Adipocyte (in vitro differentiated cells): ENCODE measurements at places on chromosomes 3 and 15.

- peak; percentile 64 for DNase-seq
Observed at GRCh38 chr3:113097960-113098447, 107.2 kb downstream of the GTPBP8 start.

GRCh38 chr3:139937674-139938279 lies 2.8 kb downstream of the CLSTN2 start:
- DNase-seq: peak; percentile 81

GRCh38 chr3:56347219-56347871 lies 120.9 kb downstream of the ERC2 start:
- DNase-seq: no peak

DNA sequence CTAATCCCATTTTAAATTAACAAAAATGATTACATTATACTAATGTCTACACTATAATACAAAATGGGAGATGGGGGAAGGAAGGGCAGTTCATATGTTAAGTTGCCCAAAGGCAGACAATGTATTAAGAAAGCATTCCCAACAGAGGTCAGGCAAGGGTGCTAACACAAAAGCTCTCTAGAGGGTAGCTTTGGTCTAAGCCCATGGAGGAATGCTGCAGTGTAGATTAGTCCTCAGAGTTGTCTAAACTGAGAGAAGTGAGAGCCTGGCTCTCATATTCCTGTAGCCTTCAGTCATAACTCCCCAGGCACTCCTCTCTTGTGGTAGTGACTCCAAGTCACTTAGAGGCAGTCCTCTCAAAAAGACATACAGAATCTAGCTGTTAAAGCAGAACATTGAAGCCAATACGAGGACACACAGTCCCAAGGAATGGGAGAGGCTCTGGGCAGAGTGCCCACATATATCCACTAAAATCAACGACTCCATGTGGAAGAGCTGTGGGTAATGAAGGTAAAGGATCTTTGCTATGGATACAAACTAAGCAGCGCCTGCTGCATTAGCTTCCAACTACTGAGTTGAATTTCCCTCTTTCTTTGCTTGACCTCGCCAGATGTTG lies 14.5 kb downstream of the NEK10 start:
- peak; percentile 33 for DNase-seq

DNA sequence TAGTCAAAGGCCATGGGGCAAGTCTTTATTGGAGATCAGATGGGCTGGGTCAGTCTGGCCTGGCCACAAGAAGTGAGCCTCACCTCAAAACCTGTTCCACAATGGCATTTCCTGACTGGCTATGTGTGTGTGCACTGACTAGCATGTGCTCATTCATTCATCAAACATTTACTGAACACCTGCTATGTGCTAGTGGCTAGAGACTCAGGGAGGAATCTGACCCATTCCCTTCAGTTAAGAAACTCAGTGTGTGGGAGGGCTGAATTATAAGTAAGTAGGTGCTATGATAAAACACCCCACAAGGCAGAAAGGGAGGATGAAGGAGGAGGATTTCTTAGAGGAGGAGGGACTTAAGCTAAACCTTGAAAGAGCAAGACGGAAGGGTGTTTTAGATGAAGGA lies 5.4 kb upstream of the CGNL1 start:
- no peak for DNase-seq

- DNase-seq: no peak
Observed at GRCh38 chr3:11917051-11917450, 70.4 kb upstream of the TAMM41 start.

- no peak for DNase-seq
Observed at GRCh38 chr3:9678493-9678892, 25.1 kb upstream of the CPNE9 start.

DNA sequence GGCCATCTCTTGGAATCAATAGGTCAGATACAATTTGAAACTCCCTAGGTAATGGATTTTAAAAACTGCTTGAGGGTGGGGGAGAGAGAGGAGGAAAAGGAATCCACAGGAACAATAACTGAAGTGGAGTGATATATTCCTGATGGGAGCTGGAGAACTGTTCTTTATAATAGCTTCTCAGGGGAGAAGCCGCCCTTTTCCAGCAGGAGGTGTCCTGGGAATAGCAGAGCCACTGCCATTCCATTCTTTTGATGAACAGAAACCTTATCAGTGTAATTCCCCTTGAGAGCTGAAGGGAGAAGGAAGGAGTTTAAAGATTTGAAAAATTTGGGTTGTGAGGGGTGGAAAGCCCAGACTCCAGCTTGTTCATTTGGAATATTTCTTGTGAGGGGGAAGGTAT lies 504.9 kb upstream of the DPH6 start:
- DNase-seq: no peak

GRCh38 chr3:184275961-184276910 lies at the start of gene ECE2:
TSS of gene ECE2 (plus strand) at chr3:184276022. CDS start at chr3:184276154, 132 bp downstream.
- peak; percentile 59 for DNase-seq

DNA sequence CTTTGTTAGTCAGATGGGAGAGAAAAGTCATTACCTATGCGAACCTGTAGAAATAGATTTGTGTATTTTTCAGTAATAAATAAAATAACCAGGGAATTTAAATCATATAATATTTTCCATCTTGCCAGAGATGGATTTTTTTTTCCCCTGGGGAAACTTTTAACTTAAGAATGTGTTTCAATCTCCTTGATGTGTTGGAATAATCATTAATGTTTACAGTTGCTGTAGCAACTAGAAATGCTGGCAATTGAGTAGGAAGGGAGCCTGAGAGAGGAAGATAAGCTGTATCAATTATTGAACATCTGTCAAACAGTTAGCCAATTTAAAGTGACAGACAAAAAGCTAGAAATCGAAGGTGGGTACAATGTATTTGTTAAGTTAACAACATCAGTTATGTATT lies 259.5 kb downstream of the IL5RA start:
- no peak for DNase-seq

DNA sequence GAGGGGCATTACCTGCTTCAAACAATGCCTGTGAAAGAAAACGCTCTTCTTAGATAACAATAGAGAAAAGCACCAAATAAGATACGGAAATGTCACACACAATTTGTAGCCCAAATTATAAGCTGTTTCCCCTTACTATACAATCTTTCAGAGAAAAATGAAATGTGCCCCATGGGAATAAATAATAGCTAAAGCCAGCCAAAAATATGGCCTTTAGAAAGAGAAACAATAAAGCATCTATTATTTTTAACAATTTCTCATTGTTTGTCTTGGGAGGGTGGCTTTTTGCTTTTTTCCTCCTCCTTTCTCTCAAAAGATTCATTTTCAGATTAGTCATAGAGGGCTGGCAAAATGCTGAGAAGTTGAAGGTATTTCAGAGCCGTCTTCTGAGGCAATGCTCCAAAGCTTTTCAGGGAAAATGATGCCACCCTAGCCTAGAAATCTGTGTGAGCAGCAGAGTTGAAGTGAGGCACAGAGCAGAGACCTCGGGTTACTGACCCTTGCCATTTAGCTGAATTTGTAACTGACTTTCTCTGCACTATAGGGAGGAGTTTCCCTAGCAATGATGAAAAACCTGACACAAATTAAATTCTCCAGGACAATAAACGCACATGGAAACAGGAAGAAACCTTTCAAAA lies 86.3 kb upstream of the PRICKLE2 start:
- peak; percentile 72 for DNase-seq

GRCh38 chr3:123281929-123282328 lies 80.2 kb downstream of the SEC22A start:
- DNase-seq: no peak

- peak; percentile 55 for DNase-seq
Observed at GRCh38 chr3:184145111-184145524, 10.0 kb downstream of the EIF2B5 start.

DNA sequence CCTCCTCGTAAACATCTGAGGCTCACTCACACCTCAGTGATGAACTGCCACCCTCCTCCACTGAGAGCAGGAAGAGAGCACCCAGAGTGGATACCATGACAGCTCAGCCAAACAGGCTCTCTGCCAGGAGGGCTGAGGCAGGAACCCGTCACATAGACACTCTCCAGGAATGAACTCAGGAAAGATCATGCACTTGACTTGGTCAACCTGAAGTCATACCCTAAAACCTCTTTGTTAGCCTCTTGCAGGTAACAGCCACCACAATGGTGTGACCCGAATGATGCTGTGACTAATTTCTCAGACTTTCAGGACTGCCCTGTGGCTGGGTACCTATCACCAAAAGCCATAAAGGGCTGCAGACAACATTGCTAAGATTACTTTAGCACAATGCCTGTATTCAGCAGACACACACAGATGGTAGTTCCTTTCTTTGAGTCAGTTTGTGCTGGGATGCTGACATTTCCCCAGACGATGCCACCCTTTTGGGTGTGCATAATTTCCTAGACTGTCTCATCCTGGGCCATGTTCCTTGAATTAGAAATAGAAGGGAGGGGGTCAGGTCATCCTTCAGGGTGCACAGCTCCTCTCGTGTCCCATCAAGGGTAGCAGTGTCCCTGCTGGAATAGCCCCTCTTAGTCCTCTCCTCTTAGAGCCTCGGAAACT lies 30.3 kb downstream of the CX3CR1 start:
- no peak for DNase-seq
